SHP77 (cell line): ENCODE measurements at places on chromosomes 5 and 9.

GRCh38 chr9:107545036-107545435, 55.5 kb upstream of the KLF4 start:
- no peak for DNase-seq

GRCh38 chr9:97980479-97980803, 2.7 kb upstream of the ANP32B start:
- DNase-seq: no peak

GRCh38 chr5:126805063-126805462, 28.1 kb downstream of the LMNB1 start:
- no peak for DNase-seq

- DNase-seq: no peak
Measured at GRCh38 chr5:144202072-144202471, 31.4 kb downstream of the KCTD16 start.

GRCh38 chr9:81666123-81666522, 23.2 kb downstream of the TLE1 start:
- no peak for DNase-seq

DNA sequence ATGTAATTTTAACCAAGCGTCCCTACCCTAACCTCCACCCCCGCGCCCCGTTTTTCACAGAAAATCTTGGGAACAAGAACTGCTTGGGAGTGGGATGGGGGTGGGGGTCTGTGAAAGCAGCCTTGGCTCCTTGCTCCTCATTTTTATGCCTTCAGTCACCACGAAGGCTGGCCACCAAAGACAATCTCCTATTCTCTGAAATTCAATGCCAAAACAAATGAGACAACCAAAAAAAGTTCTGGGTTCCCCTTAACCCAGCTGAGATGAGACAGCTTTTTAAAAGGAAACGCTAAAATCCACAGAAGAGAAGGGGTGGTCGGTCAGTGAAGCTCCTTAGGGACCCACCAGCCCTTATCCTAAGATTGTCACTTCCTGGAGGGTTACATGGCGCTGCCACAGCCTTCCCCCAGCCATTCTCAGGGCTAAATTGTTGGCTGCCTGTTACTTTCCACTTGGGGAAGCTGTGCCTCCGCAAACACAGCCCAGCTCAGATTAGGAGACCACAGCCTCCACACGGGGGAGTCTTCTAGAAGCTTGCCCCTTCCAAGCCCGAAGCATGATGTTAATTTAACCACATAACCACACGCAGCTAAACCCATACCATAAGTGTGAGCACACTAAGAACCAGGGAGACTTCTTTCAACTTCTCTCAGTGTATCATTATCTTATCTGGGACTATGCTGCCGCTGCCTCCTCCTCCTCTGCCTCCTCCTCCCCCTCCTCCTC, 136.3 kb downstream of the FOXD1 start:
- DNase-seq: no peak

- DNase-seq: no peak
Measured at GRCh38 chr9:13450723-13451122, 171.2 kb upstream of the MPDZ start.

- DNase-seq: no peak
Measured at GRCh38 chr5:142395334-142395733, 70.5 kb upstream of the SPRY4 start.

DNA sequence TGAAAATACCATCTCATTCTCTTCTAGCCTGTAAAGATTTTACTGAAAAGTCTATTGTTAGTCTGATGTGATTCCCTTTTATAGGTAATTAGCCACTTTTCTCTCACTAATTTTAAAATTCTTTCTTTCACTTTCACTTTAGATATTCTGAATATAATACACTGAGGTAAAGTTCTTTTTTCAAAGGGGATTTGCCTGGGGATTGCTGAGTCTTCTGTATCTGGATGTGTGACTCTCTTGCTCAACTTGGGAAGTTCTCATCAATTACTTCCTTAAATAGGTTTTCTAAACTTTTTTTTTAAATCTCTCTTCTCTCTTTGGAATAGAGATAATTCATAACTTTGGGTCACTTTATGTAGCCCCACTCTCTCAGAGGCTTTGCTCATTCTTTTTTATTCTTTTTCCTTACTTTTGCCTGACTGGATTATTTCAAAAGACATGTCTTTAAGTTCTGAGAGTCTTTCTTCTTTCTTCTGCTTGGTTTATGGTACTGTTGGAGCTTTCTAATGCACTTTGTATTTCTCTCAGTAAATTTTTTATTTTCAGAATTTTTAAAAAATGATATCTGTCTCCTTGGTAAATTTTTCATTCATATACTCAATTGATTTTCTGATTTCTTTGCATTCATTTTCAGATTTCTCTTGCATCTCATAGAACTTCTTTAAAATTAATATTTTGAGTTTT, 55.9 kb upstream of the IL12B start:
- DNase-seq: no peak

DNA sequence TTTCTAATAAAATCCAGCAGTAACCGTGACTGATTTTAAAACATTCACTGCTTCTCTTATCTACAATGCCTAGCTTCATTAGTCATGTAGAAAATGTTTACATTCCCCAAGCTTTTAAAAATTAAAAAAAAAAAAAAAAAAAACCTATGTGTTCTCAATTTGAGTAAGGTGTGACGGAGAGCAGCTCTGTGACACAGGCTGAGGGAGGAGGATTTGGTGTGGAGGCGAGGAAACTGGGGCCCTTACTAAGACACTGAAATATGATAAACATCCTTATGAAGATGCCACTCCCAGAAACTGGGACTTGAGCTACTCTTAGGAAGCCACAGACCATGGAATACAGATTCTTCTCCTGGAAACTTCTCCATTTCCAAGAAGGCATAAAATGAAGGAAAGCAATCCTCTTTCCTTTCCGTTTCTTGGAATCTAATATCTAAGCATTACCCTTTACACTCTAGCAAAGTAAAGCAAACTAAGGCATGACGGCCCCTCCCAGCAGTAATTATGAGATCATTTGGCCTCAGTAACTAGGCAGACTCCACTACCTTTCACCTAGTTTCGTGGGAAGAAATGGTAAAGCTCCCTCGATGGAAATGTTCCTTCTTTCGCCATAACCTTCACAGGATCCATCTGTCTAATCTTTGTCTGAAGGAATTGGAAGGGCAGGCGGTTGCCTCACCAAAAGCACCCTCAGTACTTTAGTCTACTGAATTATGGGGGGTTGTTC, 23.5 kb downstream of the GRAMD2B start:
- no peak for DNase-seq

GRCh38 chr9:7392148-7392547, 407.4 kb downstream of the DMAC1 start:
- no peak for DNase-seq

GRCh38 chr5:96927008-96927407, 8.9 kb upstream of the LNPEP start:
- DNase-seq: no peak

DNA sequence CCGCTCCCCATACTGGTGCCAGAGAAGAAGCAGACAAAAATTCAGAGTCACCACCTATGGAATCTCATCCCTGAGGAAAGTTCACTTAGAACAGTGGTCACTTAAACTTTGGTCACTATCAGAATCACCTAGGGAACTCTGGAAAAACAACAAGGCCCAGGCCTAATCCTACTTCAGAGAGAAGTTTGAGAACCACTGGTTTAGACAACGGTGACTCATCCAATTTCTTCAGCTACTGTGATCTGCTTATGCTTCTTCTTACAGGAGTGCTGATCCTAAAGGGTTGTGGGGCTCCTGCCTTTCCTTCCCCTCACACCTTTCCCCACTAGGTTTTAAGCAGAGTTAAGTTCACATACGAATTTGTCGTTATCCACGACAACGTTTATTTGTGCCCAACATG, 194.7 kb upstream of the KLF4 start:
- DNase-seq: no peak

- DNase-seq: no peak
Measured at GRCh38 chr9:130301483-130302286, 36.1 kb downstream of the HMCN2 start.

DNA sequence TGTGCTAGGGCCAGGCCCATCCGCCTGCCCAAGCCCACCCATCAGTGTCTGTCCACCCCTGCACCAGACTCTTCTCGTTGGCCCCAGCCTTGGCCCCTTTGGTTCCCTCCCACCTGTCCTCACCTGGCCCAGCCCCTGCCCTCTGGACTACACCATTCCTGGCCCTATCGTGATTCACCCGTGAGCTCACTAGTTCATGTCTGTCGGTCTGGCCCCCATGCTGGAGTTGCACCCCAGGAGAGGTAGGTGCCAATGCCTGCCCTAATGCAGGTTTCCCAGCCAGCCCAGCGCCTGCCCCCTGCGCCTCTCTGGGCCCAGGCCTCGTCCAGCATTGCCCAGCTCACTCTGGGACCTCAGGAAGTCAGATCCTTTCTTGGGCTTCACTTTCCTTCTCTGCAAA, 115.4 kb upstream of the LMX1B start:
- DNase-seq: no peak

DNA sequence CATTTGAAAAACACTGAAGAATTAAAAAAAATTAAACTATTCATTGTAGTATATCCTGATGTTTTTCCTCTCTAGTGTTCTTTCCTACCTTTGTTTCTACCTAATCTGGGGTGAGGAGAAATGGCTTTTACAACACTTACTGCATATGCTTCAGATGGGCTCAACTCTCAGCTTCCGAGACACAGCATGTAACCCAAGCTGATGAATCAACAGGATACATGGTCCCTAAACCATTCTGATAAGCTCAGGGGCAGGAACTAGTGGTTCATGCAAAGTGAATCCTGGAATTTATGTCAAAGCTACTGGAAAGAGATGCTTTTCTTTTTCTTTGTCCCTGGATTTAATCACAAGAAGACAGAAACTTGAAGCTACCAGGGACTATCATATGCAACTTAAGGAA, 672.5 kb upstream of the RORB start:
- DNase-seq: no peak

GRCh38 chr9:31597977-31598376, 786.5 kb upstream of the ACO1 start:
- DNase-seq: no peak

GRCh38 chr9:134980991-134981390, 63.3 kb upstream of the FCN1 start:
- DNase-seq: no peak

GRCh38 chr5:143033535-143034250, 263.5 kb downstream of the ARHGAP26 start:
- DNase-seq: no peak

DNA sequence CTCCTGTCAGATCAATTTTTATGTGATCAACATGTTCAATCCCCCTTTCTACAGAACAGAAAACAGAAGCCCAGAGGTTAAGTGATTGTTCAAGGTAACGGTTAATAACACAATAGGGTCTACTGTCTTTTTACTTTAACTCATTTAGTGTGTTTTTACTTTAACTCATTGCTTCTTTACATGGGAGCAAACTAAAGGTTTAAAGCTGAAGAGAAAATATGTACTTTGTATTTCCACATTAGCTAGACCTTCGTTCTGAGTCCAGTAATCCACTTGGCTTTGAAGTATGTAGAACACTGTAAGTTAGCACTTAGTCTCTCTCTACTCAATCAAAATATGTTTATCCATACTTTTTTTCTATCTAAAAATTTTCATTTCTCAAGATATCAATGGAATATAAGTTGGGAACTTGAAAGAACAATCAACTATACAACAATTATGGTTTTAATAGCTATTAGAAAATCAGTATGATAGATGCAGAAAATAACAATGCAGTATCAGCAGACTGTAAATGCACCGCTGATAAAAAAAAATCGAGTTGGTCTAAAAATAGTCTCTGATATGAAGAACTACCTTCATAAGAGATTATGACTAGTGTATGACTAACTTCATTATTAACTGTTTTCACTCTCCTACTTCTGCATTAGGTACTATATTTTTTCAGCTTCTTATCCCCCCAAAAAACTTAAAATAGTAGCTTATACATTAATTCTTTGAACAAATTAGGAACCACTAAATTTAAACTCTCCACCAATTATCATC, 20.6 kb downstream of the PGGT1B start:
- DNase-seq: no peak

DNA sequence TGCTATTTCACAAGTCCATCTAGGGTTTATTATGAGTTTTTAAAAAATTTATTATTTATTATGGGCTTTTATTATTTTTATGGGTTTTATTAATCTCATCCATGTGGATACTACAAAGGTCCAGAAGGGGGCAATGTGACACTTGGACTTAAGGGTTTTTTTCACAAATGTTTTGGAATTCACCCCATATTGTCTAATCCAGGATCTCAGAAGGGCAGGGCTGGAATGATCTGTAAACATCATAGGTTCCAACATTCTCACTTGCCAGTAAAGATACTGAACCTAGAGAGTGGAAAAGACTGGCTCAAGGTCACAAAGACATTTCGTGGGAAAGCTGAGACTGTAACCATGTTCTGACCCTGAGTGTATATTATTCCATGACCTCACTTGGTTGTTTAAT, 35.6 kb downstream of the NIM1K start:
- DNase-seq: peak; percentile 32

GRCh38 chr5:142811866-142812557, 41.8 kb downstream of the ARHGAP26 start:
- no peak for DNase-seq

GRCh38 chr9:130198501-130199179, 26.4 kb downstream of the NCS1 start:
- DNase-seq: no peak

GRCh38 chr5:172840432-172841154, 6.5 kb downstream of the ERGIC1 start:
- DNase-seq: no peak

DNA sequence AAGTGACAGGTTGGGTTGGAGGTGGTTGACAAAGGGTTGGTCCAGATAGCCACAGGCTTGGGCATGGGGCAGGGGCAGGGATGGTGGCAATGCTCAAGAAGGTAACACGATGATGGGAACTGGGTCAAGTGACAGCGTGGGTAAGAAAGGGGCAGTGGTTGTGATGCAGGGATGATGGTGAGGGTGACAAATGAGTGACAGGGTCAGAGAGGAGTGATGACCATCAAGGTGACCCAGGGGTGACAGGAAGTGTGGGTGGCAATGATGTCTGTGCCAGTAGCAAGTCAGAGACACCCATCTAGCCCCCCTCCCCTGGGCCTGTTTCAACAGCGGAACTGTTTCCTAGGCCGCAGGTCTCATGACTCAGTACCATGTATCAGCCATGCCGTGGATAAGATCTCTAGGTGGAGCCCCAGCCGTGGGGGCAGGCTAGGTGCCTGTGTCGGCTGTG, 20.5 kb downstream of the AQP3 start:
- no peak for DNase-seq

- no peak for DNase-seq
Measured at GRCh38 chr5:8767746-8768145, 778.1 kb downstream of the SEMA5A start.

DNA sequence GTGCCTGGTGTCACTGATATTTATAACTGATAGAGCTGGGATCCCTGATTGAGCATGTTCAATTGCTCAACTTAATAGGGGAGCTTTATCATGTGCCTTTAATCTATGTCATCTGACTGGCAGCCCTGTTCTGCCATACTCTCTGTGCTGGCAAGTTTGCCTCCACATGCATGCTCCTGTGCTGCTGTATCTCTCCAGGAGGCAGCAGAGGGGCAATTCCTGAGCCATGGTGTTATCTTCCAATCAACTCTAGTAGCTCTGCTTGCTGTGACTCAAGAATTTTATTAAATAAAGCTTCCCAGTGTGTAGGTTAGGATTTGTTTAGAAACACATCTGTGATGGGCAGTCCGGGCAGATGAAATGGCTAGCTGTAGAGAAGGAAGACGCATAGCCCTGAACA, 642.0 kb downstream of the KIF4B start:
- DNase-seq: no peak
